Kasumi-1 (cell line): ENCODE measurements at places on chromosomes 1 and 21.

DNA sequence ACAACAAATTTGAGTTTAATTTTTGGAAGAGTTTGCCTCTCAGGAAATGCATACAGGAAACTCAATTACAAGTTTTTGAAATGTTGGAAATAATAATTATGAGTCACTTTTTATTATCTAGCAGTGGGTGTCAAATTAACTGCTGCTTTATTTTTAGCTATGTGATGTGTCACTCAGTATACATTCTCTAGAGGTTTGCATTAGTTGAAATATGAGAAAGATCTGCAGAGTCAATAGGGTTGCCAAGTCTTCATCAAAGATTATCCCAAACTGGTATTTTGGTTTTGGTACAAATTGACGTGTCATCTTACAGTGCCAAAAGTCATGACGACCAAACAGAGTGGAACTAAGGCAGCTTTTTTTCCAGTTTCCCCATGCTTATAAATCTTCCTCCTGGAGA, 54.3 kb upstream of the DIPK1A start:
- no peak for DNase-seq

- DNase-seq, result no peak
Observed at GRCh38 chr21:41086569-41086968, 81.4 kb upstream of the BACE2 start.

GRCh38 chr1:112544011-112544688, 35.4 kb downstream of the WNT2B start:
- no peak for DNase-seq

DNA sequence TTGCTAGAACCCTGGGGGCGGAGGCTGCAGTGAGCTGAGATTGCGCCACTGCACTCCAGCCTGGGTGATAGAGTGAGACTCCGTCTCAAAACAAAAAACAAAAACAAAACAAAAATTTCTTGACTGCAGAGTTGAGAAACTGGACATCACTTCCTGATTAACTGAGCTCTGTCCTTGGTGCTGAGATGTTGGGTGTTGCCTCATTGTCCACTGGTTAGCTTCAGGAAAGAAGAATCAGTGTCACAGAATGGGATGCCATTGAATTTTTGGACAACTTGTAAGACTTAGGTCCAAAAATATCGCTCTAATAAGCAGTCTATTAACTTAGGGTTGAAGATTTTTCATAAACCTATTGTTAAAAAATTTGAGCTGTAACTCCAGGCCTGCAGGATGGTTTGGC, 23.8 kb upstream of the KCNA10 start:
- DNase-seq, result peak; percentile 16

GRCh38 chr21:15227919-15228318, 163.1 kb upstream of the NRIP1 start:
- no peak for DNase-seq

- no peak for DNase-seq
Observed at GRCh38 chr1:55555956-55556725, 341.0 kb upstream of the USP24 start.

DNA sequence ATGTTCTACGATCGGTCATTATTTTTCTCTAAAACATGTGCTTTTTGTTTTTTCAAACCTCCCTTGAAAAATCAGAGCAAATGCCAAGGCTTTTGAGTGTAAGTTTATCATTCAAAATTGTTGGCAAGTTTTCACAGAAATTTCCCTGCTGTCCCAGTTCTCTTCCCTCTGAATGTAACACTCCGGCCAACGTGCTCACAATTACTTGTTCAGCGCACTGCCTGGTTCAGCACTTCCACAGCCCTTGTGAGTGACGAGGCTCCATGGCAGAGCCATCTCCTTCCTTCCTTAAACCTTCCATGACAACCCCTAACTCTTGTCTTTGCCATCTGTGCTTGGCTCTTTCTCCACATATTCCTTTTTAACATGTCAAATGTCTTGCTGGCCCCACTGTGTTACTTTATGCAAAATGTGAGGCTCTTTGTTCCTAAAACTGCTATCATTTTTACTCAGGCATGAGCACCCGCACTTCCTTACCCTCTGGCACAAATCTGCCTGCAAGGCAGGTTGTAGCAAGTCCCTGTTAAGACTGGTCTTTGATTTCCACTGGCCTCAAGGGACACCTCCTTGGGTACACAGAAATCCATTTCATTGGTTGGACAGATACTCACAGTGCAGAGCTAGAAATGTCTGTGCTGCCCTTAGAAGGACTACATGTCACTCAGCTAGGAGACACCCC, 142.8 kb downstream of the HUNK start:
- no peak for DNase-seq

- no peak for DNase-seq
Observed at GRCh38 chr1:78758506-78758905, 108.9 kb downstream of the IFI44 start.

GRCh38 chr1:22171951-22172715, 29.2 kb upstream of the WNT4 start:
- no peak for DNase-seq

- DNase-seq, result no peak
Observed at GRCh38 chr1:165235155-165235776, 121.2 kb downstream of the LMX1A start.
